OCI-LY7 (cell line): ENCODE measurements at places on chromosomes 2 and 18. TPM values are rescaled to one million over a fixed set of nuclear protein-coding genes. Genes with fewer than 3 reads are reported as not detected.

- no peak for DNase-seq
Observed at GRCh38 chr2:64296695-64297346, 152.6 kb upstream of the PELI1 start.

- no peak for DNase-seq
Observed at GRCh38 chr2:113117541-113118262, 9.7 kb upstream of the IL1RN start.

DNA sequence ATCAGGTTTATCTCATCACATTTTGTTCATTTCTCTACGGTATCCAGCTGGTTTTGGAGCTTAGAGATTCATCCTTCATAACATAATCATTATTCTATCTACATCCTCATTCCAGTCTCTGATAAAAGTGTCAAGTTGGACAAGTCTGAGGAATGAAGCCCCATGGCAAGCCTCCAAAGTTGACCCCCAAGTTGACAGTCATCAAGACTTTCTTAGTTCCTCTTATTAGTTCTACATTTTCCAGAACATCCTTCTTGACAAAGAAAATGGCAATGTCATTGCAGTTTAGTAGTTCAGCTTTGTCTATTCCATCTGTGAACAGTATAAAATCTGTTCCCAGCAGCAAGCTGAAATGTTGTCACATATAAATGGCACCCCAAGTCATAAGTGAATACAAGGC is 4.5 kb upstream of the TMSB10 start:
- DNase-seq = no peak

DNA sequence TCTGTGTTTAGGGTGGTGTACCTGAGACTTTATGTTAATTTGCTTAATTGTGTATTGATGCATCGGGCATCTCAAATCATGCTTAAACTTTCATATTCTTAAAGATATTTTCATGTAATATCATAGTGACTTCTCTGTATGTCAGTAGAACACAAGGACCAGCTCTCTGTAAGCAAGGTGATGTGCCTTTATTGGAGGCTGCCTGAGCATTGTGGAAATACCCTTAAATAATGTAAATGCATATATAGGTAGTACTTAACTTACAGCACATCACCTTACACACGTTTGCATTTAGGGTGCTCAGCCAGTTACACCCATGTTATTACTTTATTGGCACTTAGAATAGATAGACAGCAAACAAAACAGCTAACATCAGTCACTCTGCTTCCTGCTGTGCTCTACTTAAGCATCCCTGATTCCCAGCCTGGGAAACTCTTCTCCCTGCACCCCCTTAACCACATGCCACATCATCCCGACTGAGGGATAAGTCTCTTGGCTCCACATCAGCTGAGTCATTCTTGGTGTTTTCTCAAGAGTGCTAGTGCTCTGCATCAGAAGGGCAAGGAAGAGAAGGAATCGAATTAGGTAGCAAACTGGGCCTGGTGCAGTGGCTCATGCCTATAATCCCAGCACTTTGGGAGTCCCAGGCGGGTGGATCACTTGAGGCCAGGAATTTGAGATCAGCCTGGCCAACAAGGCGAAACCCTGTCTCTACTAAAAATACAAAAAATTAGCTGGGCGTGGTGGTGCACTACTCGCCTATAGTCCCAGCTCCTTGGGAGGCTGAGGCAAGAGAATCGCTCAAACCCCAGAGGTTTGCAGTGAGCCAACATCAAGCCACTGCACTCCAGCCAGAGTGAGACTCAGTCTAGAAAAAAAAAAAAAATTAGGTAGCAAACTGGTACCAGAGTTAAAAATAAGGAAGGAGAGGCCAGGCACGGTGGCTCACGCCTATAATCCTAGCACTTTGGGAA is 108.7 kb downstream of the MAP3K20 start:
- DNase-seq = no peak

GRCh38 chr2:223747392-223748042 is 89.9 kb downstream of the AP1S3 start:
- DNase-seq = no peak

DNA sequence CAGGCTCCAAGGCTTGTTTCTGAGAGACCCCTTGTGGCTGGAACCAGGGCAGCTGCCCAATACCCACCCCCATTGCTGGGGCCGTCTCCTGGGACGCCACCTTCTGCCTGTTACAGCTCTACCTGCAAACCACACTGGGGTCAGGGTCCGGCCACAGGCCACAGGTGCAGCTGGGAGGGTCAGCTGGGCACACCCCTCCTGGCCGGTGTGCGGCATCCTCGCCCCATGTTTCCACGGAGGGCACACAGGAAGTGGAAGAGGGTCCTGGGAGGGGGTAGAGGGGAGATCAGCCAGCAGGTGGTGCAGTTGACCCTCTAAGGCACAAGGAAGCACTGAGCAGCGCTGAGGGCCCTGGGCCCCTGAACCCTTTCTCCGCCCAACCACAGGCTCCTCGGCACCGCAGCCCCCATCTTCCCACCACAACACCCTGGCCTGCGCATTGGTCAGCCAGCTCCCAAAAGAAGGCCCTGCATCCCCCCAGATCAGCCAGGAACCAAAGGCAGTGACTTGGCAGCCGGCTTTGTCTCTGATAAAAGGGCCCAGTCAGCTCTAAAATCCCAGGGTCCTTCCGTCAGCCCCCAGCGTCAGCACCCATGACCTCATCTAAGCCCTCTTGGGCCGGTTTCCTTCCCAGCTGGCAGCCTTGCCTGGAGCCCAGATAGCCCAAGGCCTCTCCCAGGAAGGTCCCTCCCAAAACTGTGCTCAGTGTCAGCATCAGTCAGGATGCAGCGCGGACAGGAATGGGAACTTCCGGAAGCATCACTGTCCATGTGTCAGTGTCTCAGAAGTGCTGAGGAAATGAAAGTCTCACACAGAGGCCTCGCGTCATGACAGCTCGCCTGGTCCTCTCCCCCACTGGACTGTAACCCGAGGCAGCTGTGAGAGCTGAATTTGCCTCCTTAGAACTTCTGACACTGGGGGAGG is 1.7 kb downstream of the ERFE start:
- DNase-seq = peak; percentile 74

The SMCHD1 gene
- total RNA-seq = 114 and 136 TPM in 2 replicates

The ITGA6 gene
- 0.24 and 0.38 TPM in 2 replicates for total RNA-seq

The KCNIP3 gene
- total RNA-seq = not detected in 2 replicates

The MEIS1 gene
- 6.1 and 7.3 TPM in 2 replicates for total RNA-seq

The RAD51AP2 gene
- 0.09 TPM in 1 of 2 replicates, not detected in the other for total RNA-seq

The C2orf78 gene
- total RNA-seq = not detected in 2 replicates

The C2orf66 gene
- not detected in 2 replicates for total RNA-seq

GRCh38 chr2:198162276-198162675 is 357.9 kb downstream of the PLCL1 start:
- DNase-seq = no peak

- no peak for DNase-seq
Observed at GRCh38 chr18:57542126-57542525, 44.4 kb downstream of the FECH start.

The CRYGD gene
- total RNA-seq = not detected in 2 replicates
